Suprapubic skin (tissue), 4 donors: ENCODE measurements at places on chromosomes 11 and 22. TPM values are rescaled to one million over a fixed set of nuclear protein-coding genes. Genes with fewer than 3 reads are reported as not detected.
A peak's percentile ranks its signal among the peaks of the same experiment; 100 is the strongest.

The SLC37A2 gene
- 113 TPM for total RNA-seq

The MS4A14 gene
- not detected for total RNA-seq

The MCAT gene
- 38.0 TPM for total RNA-seq

GRCh38 chr11:128733440-128734102 is 39.7 kb downstream of the FLI1 start:
- no peak for DNase-seq
- H3K4me3 ChIP-seq: no peak overlapping the region
- H3K27ac ChIP-seq: no peak overlapping the region
- peaks cover 7% of the 10 kb centered on the region for H3K27me3 ChIP-seq

- H3K27ac ChIP-seq: peak overlapping the region; percentile 9
- H3K27me3 ChIP-seq: no peaks in the 10 kb centered on the region
- H3K4me3 ChIP-seq: peak overlapping the region; percentile 69
- H3K4me1 ChIP-seq: peaks cover 43% of the 10 kb centered on the region
- H3K36me3 ChIP-seq: no peaks in the 10 kb centered on the region
- DNase-seq: peak; percentile 68
Observed at GRCh38 chr11:118434553-118435289, 1.6 kb upstream of the KMT2A start.

- peaks cover 44% of the 10 kb centered on the region for H3K4me1 ChIP-seq
- H3K27ac ChIP-seq: peak overlapping the region; percentile 96
- H3K4me3 ChIP-seq: peak overlapping the region; percentile 82
- H3K27me3 ChIP-seq: no peaks in the 10 kb centered on the region
- no peak for DNase-seq
Observed at GRCh38 chr22:26674211-26675190, 17.1 kb downstream of the MIAT start.

DNA sequence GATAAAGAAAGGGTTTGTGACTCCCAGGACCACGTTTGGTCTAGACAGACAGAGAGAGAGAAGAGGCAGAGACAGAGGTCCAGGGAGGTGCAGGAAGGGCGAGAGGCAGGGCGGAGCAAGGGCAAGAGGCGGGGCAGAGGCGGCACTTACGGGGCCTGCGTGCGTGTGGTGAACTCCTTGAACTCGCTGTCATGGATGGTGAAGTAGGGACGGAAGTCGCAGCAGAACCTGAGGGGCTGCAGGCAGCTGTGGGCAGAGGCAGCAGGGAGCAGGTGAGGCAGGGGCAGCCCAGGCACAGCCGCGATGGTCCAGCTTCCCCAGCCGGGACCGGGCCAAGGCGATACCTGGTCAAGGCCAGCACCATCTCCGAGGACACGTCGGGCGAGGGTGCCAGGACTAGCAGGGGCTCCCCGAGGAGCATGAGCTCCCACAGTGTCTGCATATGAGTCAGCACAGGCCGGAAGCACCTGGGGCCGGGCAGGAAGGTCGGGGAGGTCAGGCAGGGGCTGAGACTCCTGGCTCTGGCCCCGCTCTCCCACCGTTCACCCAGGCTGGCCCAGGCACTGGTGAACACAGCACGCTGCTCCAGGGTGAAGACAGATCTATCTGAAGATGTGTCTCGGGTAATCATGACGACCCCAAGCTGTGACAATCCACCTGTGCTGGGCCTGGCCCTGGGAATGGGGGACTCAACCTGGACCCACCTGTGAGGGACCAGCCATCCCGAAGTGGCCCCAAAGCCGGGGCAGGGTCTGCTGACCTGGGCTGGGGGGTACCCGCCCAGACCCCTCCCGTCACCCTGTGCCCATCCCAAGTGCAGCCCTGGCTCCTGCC is 7.2 kb upstream of the PLXNB2 start:
- peak overlapping the region; percentile 17 for H3K4me3 ChIP-seq
- no peak for DNase-seq
- no peaks in the 10 kb centered on the region for H3K36me3 ChIP-seq
- H3K27me3 ChIP-seq: no peaks in the 10 kb centered on the region
- H3K27ac ChIP-seq: no peak overlapping the region

- no peak for DNase-seq
- no peaks in the 10 kb centered on the region for H3K36me3 ChIP-seq
- H3K27me3 ChIP-seq: no peaks in the 10 kb centered on the region
- no peaks in the 10 kb centered on the region for H3K4me1 ChIP-seq
- no peak overlapping the region for H3K4me3 ChIP-seq
Observed at GRCh38 chr11:84164728-84165127, 878.6 kb upstream of the CCDC90B start.

DNA sequence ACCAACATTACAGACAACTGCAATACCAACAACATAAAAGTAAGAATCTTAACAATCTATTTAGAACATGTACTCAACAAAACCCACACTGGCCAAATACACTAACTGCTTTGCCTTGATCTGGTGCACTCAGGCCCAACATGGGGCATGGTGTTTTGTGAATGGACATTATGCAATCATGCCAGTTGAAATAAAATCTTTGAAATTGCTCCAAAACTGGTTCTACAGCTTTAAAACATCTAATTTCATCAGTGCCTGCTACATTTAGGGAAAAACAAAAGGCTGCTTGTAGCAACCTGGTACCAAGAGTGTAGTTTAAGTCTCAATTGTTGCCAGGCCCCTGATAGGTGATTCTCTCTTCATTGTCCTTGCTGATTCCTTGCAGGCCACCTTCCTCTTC is 3.3 kb upstream of the CTR9 start:
- DNase-seq: no peak
- H3K27ac ChIP-seq: no peak overlapping the region
- no peaks in the 10 kb centered on the region for H3K36me3 ChIP-seq

DNA sequence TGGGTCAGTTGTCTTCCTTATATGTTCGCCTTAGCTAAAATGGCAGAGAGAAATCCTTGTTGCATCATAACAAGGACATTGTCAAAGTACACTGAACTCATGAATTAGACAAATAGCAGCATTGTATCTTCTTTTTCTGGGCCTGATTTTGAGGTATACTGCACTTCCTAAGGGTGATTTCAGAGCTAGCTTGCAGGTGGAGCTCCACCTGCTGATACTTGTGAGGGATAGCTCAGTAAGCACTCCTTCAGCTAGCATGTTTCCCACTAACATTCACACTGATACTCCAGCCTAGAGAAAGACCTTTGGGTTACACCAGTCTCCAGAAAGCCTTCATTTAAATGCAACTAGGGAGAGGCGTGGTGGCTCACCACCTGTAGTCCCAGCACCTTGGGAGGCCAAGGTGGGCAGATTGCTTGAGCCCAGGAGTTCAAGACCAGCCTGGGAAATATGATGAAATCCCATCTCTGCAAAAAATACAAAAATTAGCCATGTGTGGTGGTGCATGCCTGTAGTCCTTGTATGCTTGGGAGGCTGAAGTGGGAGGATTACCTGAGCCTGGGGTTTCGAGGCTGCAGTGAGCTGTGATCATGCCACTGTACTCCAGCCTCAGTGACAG is 29.8 kb downstream of the JAM3 start:
- DNase-seq: no peak
- H3K27me3 ChIP-seq: no peaks in the 10 kb centered on the region
- no peaks in the 10 kb centered on the region for H3K36me3 ChIP-seq

- no peaks in the 10 kb centered on the region for H3K4me1 ChIP-seq
- H3K27me3 ChIP-seq: no peaks in the 10 kb centered on the region
- no peak for DNase-seq
- no peak overlapping the region for H3K4me3 ChIP-seq
- no peaks in the 10 kb centered on the region for H3K36me3 ChIP-seq
Observed at GRCh38 chr11:37811349-37811748, 1213.3 kb upstream of the RAG2 start.

- no peaks in the 10 kb centered on the region for H3K27me3 ChIP-seq
- peaks cover 8% of the 10 kb centered on the region for H3K36me3 ChIP-seq
- H3K27ac ChIP-seq: no peak overlapping the region
- DNase-seq: no peak
- H3K4me1 ChIP-seq: no peaks in the 10 kb centered on the region
Observed at GRCh38 chr11:17179970-17180369, 27.8 kb downstream of the PIK3C2A start.

DNA sequence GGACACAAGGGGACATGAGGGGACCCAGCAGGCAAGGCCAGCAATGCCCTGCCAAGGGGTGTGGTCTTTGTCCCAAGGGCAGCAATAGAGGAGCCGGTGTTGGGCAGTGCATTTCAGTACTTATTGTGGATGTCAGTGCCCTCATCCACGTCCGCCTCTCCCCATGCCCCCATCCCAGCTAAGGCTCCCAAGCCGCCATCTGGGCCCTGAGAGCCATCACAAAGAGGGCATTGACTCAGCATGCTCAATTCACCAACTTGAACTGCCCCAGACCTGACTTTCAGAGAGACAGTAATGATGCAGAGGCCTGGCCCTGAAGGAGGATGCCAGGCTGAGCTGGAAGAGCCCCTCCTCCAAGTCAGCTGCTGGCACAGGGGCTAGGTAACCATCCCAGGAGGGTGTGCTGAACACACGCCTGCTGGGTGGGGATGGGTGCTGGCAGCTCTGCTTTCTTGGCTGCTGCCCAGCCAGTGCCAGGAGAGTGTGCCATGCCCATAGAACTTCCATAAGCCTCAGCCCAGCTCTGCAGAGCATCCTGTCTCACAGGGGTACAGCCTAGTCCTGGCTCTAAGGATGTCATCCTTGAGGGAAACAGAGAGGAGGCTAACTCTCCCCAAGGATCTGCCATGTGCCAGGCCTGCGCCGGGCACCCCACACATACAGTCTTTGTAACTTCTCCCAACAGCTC is 46.5 kb downstream of the PDE2A start:
- no peak for DNase-seq
- peaks cover 24% of the 10 kb centered on the region for H3K4me1 ChIP-seq
- no peaks in the 10 kb centered on the region for H3K27me3 ChIP-seq
- no peaks in the 10 kb centered on the region for H3K36me3 ChIP-seq
